CD4-positive, alpha-beta T cell (primary cell): ENCODE measurements at places on chromosomes 2 and 18.

DNA sequence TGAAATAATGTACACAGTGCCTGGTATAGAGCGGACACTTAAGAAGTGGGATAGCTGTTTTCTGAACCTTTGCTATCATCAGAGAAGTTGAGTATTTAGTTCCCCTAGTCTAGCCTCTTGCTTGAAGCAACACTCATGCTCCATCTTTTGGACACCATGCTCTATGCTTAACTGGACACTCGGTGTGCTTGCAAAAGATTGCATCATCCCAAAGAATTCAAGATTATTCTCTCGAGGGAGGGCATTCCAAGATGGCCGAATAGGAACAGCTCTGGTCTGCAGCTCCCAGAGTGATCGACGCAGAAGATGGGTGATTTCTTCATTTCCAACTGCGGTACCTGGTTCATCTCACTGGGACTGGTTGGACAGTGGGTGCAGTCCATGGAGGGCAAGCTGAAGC is 143.9 kb upstream of the FSHR start:
- H3K36me3 ChIP-seq = no peaks in the 10 kb centered on the region
- H3K4me3 ChIP-seq = no peak overlapping the region
- H3K27me3 ChIP-seq = no peaks in the 10 kb centered on the region
- DNase-seq = no peak

GRCh38 chr2:197965756-197966155 is 161.4 kb downstream of the PLCL1 start:
- no peaks in the 10 kb centered on the region for H3K4me1 ChIP-seq
- H3K27ac ChIP-seq = no peak overlapping the region
- H3K27me3 ChIP-seq = no peaks in the 10 kb centered on the region
- DNase-seq = no peak
- H3K4me3 ChIP-seq = no peak overlapping the region
- no peaks in the 10 kb centered on the region for H3K36me3 ChIP-seq

DNA sequence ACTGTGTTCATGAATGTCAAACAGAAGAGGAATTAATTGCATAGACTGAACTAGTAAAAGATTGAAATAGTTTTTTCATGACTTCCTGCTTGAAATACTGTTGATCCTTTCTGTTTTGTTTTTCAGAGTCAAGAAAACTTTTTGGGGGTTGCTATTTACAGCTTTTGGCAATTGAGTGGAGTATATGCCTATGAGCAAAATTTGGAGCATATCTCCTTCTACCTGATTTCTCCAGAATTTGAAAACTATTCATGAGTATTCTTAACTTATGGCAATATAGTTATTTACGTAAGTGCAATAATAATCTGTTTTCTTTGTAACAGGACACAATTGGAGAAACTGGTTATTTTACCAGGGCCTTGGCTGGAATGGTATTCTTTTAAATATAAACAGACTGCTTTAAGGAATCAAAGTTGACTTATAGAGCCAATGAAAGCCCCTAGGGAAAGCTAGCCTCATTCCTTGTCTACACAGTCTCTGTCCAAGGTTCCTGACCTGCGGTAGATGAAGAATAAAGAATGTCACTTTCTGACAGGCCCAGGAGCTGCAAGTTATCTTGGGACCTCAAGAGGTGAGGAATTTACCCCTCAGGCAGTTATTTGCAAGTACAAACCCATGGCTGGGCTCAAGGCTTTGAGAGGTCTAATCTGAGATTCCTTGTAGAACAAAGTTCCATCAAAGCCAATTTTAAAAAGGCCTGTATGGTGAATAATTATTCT is 193.5 kb upstream of the NDUFV2 start:
- H3K27ac ChIP-seq = no peak overlapping the region
- no peaks in the 10 kb centered on the region for H3K27me3 ChIP-seq
- H3K4me3 ChIP-seq = no peak overlapping the region
- H3K4me1 ChIP-seq = no peaks in the 10 kb centered on the region
- H3K36me3 ChIP-seq = no peaks in the 10 kb centered on the region

- H3K36me3 ChIP-seq = no peaks in the 10 kb centered on the region
- H3K4me3 ChIP-seq = no peak overlapping the region
- no peaks in the 10 kb centered on the region for H3K27me3 ChIP-seq
Observed at GRCh38 chr2:11379558-11379957, 35.1 kb upstream of the ROCK2 start.

- no peak overlapping the region for H3K4me3 ChIP-seq
- H3K27ac ChIP-seq = no peak overlapping the region
- DNase-seq = no peak
- H3K27me3 ChIP-seq = no peaks in the 10 kb centered on the region
- H3K36me3 ChIP-seq = no peaks in the 10 kb centered on the region
- H3K4me1 ChIP-seq = no peaks in the 10 kb centered on the region
Observed at GRCh38 chr18:49612515-49613033, 50.7 kb downstream of the LIPG start.

GRCh38 chr2:68463287-68463877 is 3.7 kb downstream of the FBXO48 start:
- no peak for DNase-seq
- no peaks in the 10 kb centered on the region for H3K27me3 ChIP-seq
- no peaks in the 10 kb centered on the region for H3K36me3 ChIP-seq
- no peak overlapping the region for H3K4me3 ChIP-seq
- peaks cover 24% of the 10 kb centered on the region for H3K4me1 ChIP-seq

DNA sequence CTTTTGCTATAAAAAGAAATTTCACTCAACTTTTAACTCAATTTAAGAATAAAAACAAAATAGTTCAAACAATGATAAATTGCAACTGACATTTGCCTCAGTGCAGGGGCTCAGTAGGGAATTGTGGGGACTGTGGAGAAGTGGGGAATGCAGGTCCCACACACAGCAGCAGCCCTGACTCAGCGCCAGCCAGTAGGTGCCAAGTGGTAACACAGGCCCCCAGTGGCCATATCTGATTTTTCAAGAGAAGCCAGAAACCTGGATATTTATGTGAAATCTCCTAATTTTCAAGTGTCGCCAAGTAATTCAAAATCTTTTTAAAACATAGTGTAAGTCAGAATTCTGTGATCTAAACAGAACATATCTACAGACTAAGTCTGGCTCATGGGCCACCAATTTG is 186.3 kb downstream of the EN1 start:
- no peaks in the 10 kb centered on the region for H3K4me1 ChIP-seq
- no peak overlapping the region for H3K4me3 ChIP-seq
- DNase-seq = no peak
- H3K27ac ChIP-seq = no peak overlapping the region
- H3K36me3 ChIP-seq = no peaks in the 10 kb centered on the region
- H3K27me3 ChIP-seq = no peaks in the 10 kb centered on the region

- H3K4me3 ChIP-seq = peak overlapping the region; percentile 97
- H3K27ac ChIP-seq = peak overlapping the region; percentile 91
- peaks cover 69% of the 10 kb centered on the region for H3K4me1 ChIP-seq
- no peak for DNase-seq
- no peaks in the 10 kb centered on the region for H3K27me3 ChIP-seq
Observed at GRCh38 chr2:233061591-233062450, 1.7 kb downstream of the INPP5D start.

DNA sequence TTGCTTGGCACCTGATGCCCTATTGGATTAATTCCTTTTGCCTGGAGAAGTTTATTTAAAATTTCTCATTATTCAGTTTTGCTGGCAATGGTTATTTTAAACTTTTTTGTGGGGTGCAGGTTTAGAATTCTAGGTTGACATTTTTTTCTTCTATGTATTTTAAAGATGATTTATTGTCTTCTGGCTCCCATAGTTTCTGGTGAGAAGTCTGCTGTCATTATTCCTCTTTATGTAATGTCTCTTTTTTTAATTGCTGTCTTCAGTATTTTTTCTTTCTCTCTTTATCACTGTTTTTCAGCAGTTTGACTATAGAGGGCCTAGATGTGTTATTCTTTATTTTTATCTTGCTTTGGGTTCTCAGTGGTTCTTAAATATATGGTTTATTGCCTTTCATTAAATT is 182.2 kb upstream of the STON1 start:
- no peak overlapping the region for H3K4me3 ChIP-seq
- DNase-seq = no peak
- no peak overlapping the region for H3K27ac ChIP-seq
- no peaks in the 10 kb centered on the region for H3K27me3 ChIP-seq

- H3K4me3 ChIP-seq = no peak overlapping the region
- H3K36me3 ChIP-seq = no peaks in the 10 kb centered on the region
- no peaks in the 10 kb centered on the region for H3K27me3 ChIP-seq
- no peak for DNase-seq
- no peak overlapping the region for H3K27ac ChIP-seq
- H3K4me1 ChIP-seq = no peaks in the 10 kb centered on the region
Observed at GRCh38 chr2:204343685-204344084, 201.6 kb upstream of the PARD3B start.

GRCh38 chr2:72819501-72819900 is 6.3 kb downstream of the EXOC6B start:
- H3K27ac ChIP-seq = no peak overlapping the region
- H3K36me3 ChIP-seq = no peaks in the 10 kb centered on the region
- H3K4me1 ChIP-seq = peaks cover 2% of the 10 kb centered on the region
- DNase-seq = no peak

- H3K4me3 ChIP-seq = peak overlapping the region; percentile 49
- DNase-seq = no peak
- H3K27me3 ChIP-seq = peaks cover 83% of the 10 kb centered on the region
- no peak overlapping the region for H3K27ac ChIP-seq
Observed at GRCh38 chr2:215436705-215437565, 1.1 kb upstream of the FN1 start.

DNA sequence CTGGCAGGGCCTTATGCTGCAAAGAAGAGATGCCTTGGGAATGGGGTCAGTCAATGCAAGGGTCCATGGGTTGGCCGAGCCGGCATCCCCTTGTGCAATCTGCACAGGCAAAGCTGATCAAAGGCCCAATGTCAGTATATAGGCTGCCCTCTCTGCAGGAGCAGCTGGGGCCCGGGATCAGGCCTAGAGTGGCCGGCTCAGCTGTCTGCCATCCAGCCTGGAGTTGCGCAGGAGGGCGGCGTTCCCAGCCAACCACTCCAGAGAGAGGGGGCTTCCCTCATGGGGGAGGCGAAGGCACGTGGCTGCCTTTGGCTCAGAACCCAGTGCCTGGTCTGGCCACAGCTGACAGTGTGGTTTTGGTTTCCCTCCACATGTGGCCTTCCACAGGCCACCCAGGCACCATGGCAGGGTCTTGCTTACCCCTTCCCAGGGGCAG is 3.9 kb downstream of the INPP5D start:
- peak overlapping the region; percentile 97 for H3K4me3 ChIP-seq
- peaks cover 80% of the 10 kb centered on the region for H3K4me1 ChIP-seq
- H3K36me3 ChIP-seq = peaks cover 48% of the 10 kb centered on the region

GRCh38 chr2:171893196-171893823 is 734 bp downstream of the SLC25A12 start:
- peaks cover 6% of the 10 kb centered on the region for H3K36me3 ChIP-seq
- H3K4me3 ChIP-seq = peak overlapping the region; percentile 93
- no peak for DNase-seq

DNA sequence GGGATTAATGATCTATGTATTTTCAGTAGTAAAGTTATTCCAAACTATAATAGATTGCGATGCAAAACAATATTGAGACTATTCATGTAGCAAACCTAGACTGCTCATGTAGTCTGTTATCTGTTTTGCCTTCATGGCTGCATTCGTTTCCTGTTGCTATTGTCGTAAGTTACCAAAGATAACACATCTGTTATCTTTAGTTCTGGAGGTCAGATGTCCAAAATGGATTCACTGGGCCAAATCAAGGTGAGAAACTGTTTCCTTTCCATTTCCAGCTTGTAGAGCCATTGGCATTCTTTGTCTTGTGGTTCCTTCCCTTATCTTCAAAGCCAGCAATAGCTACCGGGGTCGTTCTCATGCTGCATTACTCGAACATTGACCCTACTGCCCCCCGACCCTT is 20.9 kb downstream of the ITGAV start:
- peaks cover 5% of the 10 kb centered on the region for H3K36me3 ChIP-seq
- H3K4me1 ChIP-seq = no peaks in the 10 kb centered on the region
- no peak for DNase-seq
- H3K4me3 ChIP-seq = no peak overlapping the region
- H3K27me3 ChIP-seq = no peaks in the 10 kb centered on the region

- no peaks in the 10 kb centered on the region for H3K36me3 ChIP-seq
- H3K27me3 ChIP-seq = no peaks in the 10 kb centered on the region
Observed at GRCh38 chr2:152071092-152071491, 27.8 kb downstream of the CACNB4 start.

DNA sequence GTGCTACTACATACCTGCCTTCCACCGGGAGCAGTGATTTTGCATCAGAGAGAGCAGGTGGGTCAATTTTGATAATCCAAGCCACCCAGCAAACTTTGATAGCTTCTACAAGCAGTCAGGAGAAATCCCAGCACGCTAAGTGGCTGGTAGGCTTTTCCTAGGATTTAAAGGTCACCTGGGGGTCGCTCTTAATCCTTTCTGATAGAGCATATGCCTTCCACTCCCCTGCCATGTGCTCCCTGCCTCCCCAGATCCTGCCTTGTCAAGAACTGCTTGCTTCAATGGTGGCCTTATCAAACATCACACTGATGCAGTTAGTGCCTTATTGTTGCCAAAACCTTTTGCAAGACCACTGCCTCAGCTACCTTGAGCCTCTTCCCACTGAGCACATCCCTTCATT is 462.3 kb upstream of the MEX3C start:
- no peak overlapping the region for H3K27ac ChIP-seq
- H3K36me3 ChIP-seq = no peaks in the 10 kb centered on the region
- no peak overlapping the region for H3K4me3 ChIP-seq
- DNase-seq = no peak
- no peaks in the 10 kb centered on the region for H3K4me1 ChIP-seq

DNA sequence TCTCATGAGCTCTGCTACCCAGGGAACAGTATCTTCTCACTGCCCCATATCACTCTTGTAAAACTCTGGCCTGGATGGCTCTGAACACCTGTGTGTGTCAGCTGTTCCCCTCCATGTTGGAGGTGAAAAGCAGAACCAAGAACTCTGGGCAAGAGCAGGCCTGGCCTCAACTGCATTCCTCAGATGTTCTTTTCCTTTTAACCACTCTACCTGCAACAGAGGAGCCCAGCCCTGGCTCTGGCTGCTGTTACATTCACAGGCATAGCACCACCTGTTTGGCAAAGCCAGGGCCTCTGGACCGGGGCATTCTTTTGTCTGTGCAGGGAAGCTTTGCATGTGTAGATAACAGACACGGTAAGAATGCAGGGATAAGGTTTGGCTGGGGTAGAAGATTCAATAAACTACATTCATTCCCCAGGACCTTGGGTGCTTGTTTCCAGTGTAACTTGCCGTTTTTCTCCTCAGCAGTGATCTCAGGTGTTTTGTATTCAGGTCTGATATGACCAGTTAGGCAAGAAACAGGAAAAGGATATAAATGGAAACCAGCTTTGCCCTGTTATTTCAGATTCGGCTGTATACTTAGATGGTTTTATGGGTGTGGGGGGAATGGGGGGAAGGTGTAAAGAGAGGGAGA is 95.1 kb downstream of the SPTBN1 start:
- no peak overlapping the region for H3K4me3 ChIP-seq
- no peaks in the 10 kb centered on the region for H3K27me3 ChIP-seq
- H3K36me3 ChIP-seq = no peaks in the 10 kb centered on the region
- DNase-seq = no peak

DNA sequence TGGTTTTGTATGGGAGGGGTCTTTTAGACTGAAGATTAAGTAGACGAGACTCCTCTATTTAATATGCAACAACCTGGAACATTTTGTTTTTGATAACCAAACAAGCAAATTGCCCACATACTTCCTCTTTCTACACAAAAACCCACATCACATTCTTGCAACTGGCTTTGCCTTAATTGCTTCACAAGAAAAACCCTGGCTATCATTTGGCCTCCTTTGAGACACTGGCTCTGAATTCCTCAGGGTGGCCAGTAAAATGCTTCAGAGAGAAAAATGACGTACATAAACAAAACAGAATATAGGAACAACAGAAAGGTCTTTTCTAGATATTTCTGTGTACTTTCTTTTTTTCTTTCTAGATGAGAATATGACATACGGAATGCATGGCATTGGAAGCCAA is 103.0 kb downstream of the TRIB2 start:
- H3K4me1 ChIP-seq = peaks cover 29% of the 10 kb centered on the region
- no peaks in the 10 kb centered on the region for H3K27me3 ChIP-seq
- H3K36me3 ChIP-seq = no peaks in the 10 kb centered on the region
- DNase-seq = no peak
